ENCODE measurements at places on chromosomes 13 and 19.

DNA sequence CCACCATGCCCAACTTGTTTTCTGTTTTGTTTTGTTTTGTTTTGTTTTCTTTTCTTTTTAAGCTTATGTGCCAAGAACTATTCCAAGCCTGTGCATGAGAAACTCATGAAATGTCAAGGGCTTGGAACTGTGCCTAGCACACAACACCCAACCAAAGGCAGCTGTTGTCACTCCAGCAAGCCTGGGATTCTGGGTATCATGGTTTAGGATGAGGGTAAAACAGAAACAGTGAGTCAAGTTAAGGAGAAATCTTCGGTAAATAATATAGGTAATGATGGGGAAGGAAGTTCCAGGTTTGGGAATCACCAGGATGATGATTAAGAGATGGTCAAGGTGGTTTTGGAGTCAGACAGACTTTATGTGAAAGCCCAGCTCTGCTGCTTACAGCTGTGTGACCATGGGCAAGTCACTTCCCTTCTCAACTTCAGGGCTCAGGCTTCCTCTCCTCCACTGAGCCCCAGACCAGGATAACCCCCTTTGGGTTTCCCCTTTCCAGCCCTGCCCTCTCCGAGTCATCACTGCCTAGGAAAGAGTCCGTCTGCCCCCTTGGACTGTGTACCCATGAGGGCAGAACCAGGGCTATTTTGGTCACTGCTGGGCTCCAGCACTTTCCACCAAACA is 5.0 kb downstream of the PVR start:
- DNase-seq: no peak

GRCh38 chr13:45607931-45608330 is 7.6 kb downstream of the ERICH6B start:
- DNase-seq: no peak

GRCh38 chr13:108677806-108678205 is 48.4 kb downstream of the MYO16 start:
- DNase-seq: no peak

- no peak for DNase-seq
These were observed 148.4 kb downstream of the URI1 start for GRCh38 chr19:30090476-30090875.

DNA sequence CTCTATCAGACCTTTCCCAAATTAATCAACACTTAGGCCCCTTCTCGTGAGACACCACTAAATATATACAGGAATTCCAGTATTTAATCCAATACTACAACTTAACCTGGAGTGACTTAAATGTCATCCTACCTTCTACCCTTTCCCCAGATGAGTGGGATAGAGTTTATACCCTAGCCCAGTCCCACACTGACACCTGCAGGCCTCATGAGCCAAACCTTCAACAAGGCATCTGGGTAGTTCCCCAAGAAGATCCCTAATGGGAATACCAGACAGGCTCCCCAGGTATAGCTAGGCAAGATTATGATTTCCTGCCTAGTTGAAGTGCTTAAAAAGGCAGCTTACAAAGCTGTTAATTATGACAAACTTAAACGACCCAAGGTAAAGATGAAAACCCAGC is 15.9 kb downstream of the ZNF83 start:
- no peak for DNase-seq

DNA sequence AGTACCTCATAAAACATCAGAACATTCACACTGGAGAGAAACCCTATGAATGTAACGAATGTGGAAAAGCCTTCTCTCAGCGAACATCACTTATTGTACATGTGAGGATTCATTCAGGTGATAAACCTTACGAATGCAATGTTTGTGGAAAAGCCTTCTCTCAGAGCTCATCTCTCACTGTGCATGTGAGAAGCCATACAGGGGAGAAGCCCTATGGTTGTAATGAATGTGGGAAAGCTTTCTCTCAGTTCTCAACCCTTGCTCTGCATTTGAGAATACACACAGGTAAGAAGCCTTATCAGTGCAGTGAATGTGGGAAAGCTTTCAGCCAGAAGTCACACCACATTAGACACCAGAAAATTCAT is 22.0 kb downstream of the ZNF146 start:
- no peak for DNase-seq

- DNase-seq: no peak
These were observed 235.6 kb upstream of the CSNK1A1L start for GRCh38 chr13:37340901-37341670.

- DNase-seq: no peak
These were observed 333.9 kb downstream of the RFC3 start for GRCh38 chr13:34151885-34152284.

- peak; percentile 74 for DNase-seq
These were observed 16.1 kb upstream of the TPP2 start for GRCh38 chr13:102580552-102581169.

GRCh38 chr13:28792992-28793391 is 27.1 kb upstream of the MTUS2 start:
- DNase-seq: no peak

DNA sequence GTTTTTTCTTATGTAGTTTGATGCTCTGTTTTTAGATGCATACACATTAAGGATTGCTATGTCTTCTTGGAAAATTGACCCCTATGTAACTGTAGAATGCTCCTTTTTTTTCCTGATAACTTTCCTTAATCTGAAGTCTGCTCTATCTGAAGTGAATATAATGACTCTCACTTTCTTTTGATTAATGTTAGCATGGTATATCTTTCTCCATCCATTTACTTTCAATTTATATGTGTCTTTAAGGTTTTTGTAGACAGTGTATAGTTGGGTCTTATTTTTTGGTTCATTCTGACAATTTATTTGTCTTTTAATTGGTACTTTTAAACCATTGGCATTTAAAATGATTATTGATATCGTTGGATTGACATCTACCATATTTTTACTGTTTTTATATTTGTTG is 92.3 kb downstream of the URI1 start:
- DNase-seq: no peak

DNA sequence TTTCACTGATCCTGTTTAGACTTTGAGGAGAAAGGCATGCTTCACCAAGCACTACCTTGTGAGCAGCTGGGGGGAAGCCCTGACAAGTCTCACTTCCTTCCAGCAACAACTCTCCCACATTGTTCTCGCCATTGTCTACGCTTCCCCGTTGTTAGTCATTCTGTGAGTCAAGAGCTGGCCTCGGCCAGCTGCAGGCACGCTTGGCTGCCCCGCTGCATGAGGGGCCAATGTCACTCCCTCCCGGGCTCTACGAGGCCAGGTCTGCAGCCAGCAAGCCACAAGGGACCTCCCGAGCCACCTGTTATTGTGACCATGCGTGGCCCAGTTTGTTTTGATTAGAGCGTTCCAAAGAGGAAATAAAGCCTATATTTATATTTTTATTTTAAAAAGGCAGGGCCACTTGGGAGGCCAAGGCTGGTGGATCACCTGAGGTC is 220.9 kb downstream of the FOXO1 start:
- DNase-seq: peak; percentile 97

GRCh38 chr13:23349161-23349897 is 84.2 kb downstream of the SACS start:
- no peak for DNase-seq

DNA sequence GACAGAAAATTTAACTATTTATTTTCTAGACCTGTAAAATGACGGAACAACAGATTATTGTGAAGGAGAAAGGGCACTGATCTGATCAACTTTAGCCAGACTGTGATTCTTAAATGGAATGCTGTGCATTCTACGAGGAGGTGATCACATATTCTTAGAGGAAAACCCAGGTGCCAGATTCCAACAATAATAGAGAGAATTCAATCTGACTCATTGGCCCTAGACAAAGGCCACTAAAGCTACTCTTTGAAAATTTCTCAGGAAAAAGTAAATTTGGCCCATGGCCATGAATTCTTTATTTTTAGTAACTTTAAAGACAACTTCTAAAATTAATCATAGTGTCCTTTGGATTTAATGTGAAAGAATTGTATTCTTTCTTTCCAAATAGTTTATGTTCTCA is 58.6 kb upstream of the POSTN start:
- no peak for DNase-seq

GRCh38 chr13:95643571-95643935 is 953 bp downstream of the DZIP1 start:
- DNase-seq: peak; percentile 11

DNA sequence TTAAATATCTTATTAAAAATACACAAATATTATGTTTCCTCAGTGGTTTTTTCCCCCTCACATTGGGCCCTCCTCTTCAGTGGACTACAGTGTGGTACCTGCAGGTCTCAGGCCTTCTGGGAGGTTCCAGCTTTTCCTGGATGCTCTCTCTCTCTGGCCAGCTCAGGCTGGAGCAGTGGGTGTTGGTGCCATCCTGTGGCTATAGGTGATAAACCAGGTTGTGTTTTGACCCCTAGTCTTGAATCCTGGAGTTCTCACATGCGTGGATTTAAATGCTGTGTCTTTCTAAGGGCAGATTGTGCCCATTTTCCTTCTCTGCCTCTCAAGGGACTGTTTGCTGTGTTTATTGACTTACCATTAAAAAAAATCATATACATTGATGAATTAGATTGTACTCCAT is 41.2 kb upstream of the ZNF527 start:
- no peak for DNase-seq

Measured in B cell (primary cell).